ENCODE measurements at places on chromosomes 13 and 19.

GRCh38 chr19:33397536-33398360, 24.2 kb downstream of the CEBPG start:
- DNase-seq: no peak

DNA sequence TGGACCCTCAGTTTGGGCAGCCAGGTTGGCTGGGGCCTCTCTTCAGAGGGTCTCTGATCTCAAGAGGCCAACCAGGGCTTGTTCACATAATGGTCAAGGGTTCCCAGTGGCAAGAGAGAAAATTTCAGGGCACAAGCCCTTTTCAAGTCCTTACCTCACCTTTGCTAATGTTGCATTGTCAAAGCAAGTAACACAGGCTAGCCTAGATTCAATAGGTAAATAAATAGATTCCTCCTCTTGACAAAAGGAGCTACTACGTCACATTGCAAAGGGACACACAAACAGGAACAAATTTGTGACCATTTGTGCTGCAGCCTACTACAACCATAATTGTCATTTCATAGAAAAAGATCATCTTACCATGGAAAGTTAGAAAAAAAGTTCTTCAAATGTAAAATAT, 33.9 kb upstream of the FRY start:
- no peak for DNase-seq

DNA sequence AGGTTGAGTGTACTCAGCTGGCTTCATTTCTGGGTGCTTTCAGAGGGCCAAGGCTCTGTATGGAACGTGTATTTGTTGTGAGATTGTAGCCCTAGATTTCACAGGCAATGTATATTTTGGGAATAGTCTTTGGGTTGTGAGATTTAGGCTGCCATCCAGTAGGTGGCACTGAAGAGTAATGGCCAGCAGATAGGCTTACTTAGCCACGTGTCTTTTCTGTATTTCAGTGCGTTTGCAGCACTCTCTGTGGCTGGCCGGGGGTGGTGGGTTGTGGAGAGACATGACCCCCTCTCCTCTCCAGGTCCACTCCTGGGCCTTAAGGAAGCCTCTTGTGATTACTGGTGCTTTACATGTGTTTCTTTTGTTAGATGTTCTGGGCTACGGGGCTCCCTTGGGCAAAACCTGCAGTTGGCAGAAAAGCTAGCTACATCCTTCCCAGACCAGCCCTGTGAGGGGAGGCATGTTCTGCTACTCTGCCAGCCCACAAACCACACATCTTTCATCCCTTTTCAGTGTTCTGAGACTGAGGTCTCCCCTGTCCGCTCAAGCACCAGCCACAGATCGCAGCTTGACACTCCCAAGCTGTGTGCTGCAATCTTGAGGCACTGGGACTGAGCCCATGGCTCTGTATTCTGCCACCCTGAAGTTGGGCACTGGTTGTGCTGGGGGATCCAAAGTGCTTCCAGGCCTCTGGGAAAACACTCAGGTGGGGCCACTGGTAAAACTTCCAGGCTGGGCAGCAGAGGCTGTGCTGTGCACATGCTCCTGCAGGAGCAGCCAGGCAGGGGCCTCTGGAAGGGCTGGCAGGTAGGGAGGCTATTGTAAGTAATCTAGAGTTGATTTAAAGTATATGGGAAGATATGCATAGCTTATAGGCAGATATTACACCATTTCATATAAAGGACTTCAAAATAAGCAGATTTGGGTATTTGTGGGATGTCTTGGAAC, 1096.8 kb upstream of the PCDH20 start:
- peak; percentile 30 for DNase-seq

- no peak for DNase-seq
Observed at GRCh38 chr13:24138911-24139310, 21.6 kb upstream of the SPATA13 start.

DNA sequence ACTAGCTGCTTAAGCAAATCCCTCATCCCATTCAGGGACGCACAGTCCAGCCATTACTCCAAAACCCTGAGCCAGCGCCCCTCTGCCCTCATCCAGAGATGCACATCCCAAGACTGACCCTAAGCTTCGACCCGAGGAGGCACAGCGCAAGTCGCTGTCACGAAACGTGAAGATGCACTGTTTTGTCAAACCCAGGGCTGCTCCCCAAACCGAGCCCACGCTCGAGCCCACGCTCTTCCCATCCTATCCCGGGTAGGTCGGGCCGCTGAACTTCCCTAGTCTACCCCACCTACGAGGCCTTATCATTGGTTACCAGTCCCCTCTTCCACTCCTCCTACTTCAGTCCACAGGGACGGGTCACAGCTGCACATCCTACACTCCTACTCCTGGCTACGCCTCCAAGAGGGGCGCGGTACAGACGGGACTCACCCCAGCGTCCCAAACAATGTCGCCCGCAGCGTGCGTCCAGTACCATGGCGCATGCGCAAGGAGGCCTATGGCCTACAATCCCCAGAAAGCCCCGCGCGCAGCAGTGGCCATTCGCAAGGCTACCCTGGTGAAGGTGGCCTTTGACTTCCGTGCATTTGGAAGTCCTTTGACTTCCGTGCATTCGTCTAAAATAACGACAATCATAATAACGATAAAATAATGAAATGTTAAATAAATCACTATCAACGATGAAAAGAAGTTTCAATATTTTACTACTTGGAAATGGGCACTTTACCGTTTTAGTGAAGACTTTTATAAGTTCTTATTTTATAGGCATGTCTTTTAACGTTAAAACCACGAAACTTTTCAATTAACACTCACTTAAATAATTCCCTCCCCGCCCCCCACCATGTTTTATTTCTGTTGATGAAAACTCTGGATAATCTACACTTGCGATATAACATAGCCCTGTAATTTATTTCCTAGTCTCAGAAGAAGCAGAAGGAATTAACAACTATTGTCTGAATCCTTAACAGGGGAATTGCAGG, at the start of gene ZNF285:
TSS of gene ZNF285 (minus strand) at position 470 of the 977 bp plus-strand sequence. CDS start 4,395 bp downstream, outside the sequence.
- peak; percentile 90 for DNase-seq

- DNase-seq: no peak
Observed at GRCh38 chr13:39789451-39789850, 134.0 kb downstream of the COG6 start.

- DNase-seq: peak; percentile 41
Observed at GRCh38 chr13:27917121-27917947, 2.5 kb upstream of the PDX1 start.

DNA sequence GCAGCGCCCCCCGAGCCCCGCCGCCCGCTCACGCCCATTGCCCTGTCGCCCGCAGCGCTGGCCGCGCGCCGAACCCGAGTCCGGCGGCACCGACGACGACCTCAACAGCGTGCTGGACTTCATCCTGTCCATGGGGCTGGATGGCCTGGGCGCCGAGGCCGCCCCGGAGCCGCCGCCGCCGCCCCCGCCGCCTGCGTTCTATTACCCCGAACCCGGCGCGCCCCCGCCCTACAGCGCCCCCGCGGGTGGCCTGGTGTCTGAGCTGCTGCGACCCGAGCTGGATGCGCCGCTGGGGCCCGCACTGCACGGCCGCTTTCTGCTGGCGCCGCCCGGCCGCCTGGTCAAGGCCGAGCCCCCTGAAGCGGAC, 518 bp downstream of the KLF2 start:
- peak; percentile 17 for DNase-seq

DNA sequence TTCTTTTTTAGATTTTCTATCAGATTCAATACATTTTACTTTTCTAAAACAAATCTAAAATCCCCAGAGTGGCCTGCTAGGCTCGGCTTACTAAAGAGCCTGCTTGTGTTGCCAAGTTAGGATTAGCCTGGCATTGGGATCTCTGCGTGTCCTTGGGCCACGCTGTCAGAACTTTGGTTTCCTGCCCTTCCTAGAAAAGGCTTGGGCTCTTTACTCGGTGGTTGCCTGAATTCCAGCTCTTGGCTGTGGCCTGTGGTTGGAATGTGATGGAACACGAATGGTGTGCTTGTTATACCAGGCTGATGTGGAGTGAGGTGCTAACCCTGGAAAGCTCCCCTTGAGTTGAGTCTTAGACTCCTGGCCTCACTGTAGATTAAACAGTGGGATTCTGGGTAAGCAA, 8.5 kb downstream of the SPATA13 start:
- DNase-seq: no peak

DNA sequence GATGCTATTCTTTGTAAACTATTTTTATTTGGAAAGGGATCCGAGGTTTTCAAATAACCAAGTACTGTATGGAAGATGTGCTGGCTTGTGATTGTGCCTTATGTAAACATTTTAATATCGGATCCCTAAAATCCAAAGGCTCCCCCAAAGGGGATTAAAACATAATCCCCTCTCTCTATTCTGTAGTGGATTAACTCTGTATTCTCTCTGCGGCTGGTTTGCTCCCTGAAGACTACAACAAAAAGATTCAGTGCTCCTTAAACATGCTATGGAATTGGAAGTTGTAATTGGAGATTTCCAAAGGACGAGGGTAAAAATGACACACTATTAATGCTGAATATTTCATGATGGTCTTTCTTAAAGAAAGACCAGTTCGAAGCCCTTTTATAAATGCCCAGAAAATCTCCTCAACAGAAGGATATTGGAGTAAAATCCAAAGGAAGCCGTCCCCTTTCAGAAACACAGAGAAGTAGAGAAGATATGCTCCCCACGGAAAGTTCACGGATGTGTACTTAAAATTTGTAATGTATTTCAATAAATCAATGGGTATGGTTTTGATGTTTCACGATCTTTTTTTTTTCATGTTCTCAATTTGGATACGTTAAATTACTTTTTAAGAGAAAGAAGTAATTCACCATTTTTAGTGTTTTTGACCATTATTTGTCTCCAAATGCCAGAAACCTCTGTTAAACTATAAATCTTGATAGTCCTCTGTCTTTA, 6.5 kb downstream of the MAB21L1 start:
- DNase-seq: no peak

- no peak for DNase-seq
Observed at GRCh38 chr19:4064496-4065260, 2.0 kb downstream of the ZBTB7A start.

- DNase-seq: no peak
Observed at GRCh38 chr13:36880961-36881360, 39.1 kb downstream of the SMAD9 start.

- no peak for DNase-seq
Observed at GRCh38 chr13:80309926-80310325, 31.0 kb downstream of the SPRY2 start.

DNA sequence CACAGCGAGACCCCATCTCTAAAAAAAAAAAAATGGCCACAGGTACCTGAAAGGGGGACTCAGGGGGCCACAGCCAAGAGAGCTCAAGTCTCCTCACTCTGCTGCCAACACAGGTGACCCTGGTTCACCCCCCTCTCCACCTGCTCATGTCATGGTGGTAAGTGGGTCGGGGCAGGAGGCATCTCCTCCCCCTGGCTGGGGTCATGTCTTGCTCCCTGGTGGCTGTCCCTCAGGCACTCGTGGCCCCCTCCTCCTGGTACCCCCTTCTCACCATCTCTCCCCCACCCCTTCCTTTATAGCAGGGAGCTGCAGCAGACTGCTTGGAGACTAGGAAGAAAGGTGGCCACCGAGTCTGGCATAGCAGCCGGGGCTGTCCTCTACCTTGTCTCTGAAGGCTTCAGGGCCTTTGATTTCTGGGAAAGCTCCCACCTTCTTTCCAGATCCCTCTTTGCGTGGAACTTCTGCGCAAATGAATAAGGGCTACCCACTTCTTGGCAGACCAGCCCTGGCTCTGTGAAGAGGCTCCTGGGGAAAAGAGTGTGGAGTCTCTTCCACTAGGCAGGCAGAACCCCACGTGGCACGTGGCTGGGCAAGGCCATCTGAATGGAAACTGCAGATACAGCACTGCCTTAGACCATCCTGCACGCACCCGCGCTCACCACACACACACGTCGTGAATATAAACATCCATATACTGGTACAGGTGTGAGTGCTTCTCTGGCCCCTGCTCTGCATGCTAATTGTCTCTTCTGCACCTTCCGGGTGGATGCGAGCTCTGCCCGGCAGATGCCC, 20.1 kb upstream of the MIER2 start:
- no peak for DNase-seq

GRCh38 chr19:43467276-43467675, 1.9 kb upstream of the LYPD3 start:
- DNase-seq: no peak

DNA sequence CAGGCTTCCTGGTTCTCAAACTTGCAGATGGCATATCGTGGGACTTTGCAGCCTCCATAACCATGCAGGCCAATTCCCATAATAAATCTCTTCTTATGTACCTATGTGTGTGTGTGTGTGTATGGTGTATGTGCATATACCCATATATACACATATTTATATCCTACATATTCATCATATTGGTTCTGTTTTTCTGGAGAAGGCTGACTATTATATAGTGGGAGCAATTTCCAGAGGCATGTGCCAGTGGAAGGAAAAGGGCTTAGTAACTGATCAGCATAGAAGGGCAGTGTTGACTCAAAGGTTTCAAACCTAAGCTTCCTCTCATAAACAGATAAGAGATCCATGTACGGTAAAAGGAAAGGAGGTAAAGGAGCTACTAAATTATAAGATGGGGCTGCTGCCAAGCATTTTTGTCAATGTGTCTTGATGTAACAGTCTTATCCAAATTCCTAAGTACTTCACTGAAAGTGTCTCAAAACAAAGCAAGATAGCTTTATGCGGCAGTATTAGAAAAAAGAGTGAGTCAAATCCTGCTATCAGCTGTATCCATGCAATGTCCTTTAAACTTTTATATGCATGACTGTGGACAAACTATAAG, 432.1 kb downstream of the TBC1D4 start:
- DNase-seq: no peak

GRCh38 chr19:20287070-20287469, 120.1 kb downstream of the ZNF486 start:
- no peak for DNase-seq

DNA sequence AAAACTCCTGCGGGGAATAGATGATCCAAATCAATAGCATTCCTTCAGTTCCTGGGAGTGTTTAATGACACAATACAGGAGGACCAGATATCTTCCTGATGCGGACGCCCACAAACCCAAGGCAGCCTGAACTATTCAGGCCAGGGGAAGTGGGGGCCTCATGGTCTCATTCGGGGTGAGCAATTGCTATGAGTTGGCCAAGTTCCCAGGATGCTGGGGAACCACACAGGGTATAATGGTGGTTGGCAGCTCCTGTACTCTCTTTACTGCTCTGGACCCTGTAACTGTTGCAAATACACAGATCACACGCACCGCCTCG, 401.2 kb downstream of the IRS2 start:
- DNase-seq: no peak

- DNase-seq: no peak
Observed at GRCh38 chr19:39014037-39014436, 18.3 kb downstream of the FBXO27 start.

Data from neuronal stem cell (in vitro differentiated cells).